ENCODE measurements at places on chromosomes 4 and X.

GRCh38 chr4:108303488-108304177, 134.9 kb upstream of the LEF1 start:
- no peak overlapping the region for H3K4me3 ChIP-seq
- H3K27ac ChIP-seq = no peak overlapping the region
- H3K4me1 ChIP-seq = peaks cover 25% of the 10 kb centered on the region

GRCh38 chrX:96405842-96406241, 278.8 kb upstream of the DIAPH2 start:
- no peak for DNase-seq
- no peak overlapping the region for H3K27ac ChIP-seq
- no peaks in the 10 kb centered on the region for H3K36me3 ChIP-seq
- H3K4me1 ChIP-seq = no peaks in the 10 kb centered on the region
- no peaks in the 10 kb centered on the region for H3K27me3 ChIP-seq

- H3K27ac ChIP-seq = no peak overlapping the region
- DNase-seq = no peak
- no peaks in the 10 kb centered on the region for H3K4me1 ChIP-seq
- peaks cover 4% of the 10 kb centered on the region for H3K27me3 ChIP-seq
Observed at GRCh38 chr4:138659812-138660316, 355.7 kb upstream of the NOCT start.

DNA sequence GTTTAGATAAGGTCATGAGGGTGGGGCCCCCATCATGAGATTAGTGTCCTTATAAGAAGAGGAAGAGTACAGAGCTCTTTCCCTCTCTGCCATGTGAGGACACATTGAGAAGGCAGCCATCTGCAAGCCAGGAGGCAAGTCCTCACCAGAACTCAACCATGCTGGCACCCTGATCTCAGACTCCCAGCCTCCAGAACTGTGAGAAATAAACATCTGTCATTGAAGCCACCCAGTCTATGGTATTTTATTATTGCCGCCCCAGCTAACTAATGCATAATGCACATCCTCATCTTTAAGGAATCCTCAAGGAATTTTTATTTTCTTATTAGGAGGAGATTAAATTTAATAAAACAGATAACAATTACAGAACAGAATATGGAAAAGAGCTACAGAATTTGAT, 16.7 kb upstream of the EXOSC9 start:
- no peak overlapping the region for H3K4me3 ChIP-seq
- peaks cover 45% of the 10 kb centered on the region for H3K27me3 ChIP-seq
- H3K4me1 ChIP-seq = peaks cover 2% of the 10 kb centered on the region
- no peak overlapping the region for H3K27ac ChIP-seq
- H3K36me3 ChIP-seq = no peaks in the 10 kb centered on the region

DNA sequence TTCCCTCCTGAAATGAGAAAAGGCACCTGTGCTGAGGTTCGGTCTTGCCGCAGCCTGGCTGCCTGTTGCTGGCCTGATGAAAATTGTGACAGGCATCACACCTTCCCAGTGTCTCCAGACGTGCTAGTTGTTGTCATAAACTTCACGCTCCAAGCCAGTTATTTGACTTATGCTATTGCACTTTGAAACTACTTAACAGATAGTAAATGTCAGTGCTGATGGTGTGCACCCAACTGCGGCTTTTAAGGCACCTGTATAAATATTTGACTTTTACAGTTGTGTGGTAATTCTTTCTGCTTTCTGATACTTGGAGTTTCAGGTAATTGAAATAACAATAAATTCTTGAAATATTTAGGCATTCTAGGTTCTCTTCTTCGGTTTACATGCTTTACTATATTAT, 1.8 kb downstream of the WWC2 start:
- H3K27ac ChIP-seq = no peak overlapping the region
- H3K27me3 ChIP-seq = peaks cover 59% of the 10 kb centered on the region
- peaks cover 2% of the 10 kb centered on the region for H3K4me1 ChIP-seq
- H3K36me3 ChIP-seq = no peaks in the 10 kb centered on the region
- DNase-seq = no peak

GRCh38 chr4:38366456-38366855, 297.5 kb upstream of the KLF3 start:
- DNase-seq = no peak
- peaks cover 2% of the 10 kb centered on the region for H3K36me3 ChIP-seq
- no peak overlapping the region for H3K4me3 ChIP-seq
- no peak overlapping the region for H3K27ac ChIP-seq
- H3K27me3 ChIP-seq = peaks cover 7% of the 10 kb centered on the region
- H3K4me1 ChIP-seq = no peaks in the 10 kb centered on the region

DNA sequence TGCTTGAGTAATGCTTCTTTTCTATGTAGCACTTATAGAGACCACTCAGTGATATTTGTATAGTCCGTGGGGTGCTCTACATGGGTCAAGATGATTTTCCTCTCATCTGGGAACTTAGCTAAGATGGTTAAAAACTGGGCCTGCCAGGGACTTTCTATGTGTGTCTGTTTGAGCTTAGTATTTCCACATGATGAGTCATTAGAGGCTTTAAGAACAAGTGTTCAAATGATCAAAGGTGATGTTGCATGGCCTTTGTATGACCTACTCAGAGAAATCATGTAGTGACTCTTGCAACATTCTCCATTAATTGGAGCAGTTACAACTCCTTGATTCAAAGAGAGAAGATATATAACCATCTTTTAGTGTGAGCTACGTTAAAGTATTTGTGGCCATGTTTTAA, 1480.5 kb upstream of the IGFBP7 start:
- H3K27me3 ChIP-seq = no peaks in the 10 kb centered on the region
- DNase-seq = no peak
- H3K4me1 ChIP-seq = no peaks in the 10 kb centered on the region

- no peaks in the 10 kb centered on the region for H3K36me3 ChIP-seq
- peaks cover 10% of the 10 kb centered on the region for H3K27me3 ChIP-seq
- no peak overlapping the region for H3K4me3 ChIP-seq
- H3K27ac ChIP-seq = no peak overlapping the region
- no peaks in the 10 kb centered on the region for H3K4me1 ChIP-seq
Observed at GRCh38 chr4:94372991-94373390, 30.4 kb upstream of the HPGDS start.

GRCh38 chr4:185467101-185467500, 4.4 kb downstream of the CCDC110 start:
- no peak overlapping the region for H3K4me3 ChIP-seq
- peaks cover 8% of the 10 kb centered on the region for H3K4me1 ChIP-seq
- DNase-seq = no peak

- H3K4me1 ChIP-seq = no peaks in the 10 kb centered on the region
- no peaks in the 10 kb centered on the region for H3K27me3 ChIP-seq
- no peaks in the 10 kb centered on the region for H3K36me3 ChIP-seq
- H3K27ac ChIP-seq = no peak overlapping the region
- no peak for DNase-seq
Observed at GRCh38 chr4:127414951-127415606, 217.7 kb upstream of the INTU start.

Measured in activated naive CD4-positive, alpha-beta T cell treated with anti-CD3 and anti-CD28 coated beads, Interleukin-2, amount 10 ng/mL, durations not matched to agents 7 days and 5 days (primary cell).